ENCODE measurements at places on chromosomes 13 and 19. TPM values are rescaled to one million over a fixed set of nuclear protein-coding genes. Genes with fewer than 3 reads are reported as not detected.

Gene TMEM161A
- total RNA-seq = 6.2 TPM

Gene ZGLP1
- 1.6 TPM for total RNA-seq

Gene ATP12A
- under 0.01 TPM for total RNA-seq

Gene CD209
- total RNA-seq = 0.47 TPM

Gene COL4A2
- 56.8 TPM for total RNA-seq

Gene CGB2
- total RNA-seq = not detected

Gene EIF3K
- 149 TPM for total RNA-seq

Gene ZNF579
- total RNA-seq = 4.2 TPM

Gene PLIN5
- total RNA-seq = 2.0 TPM

Gene NLRP9
- not detected for total RNA-seq

Gene TGDS
- 7.0 TPM for total RNA-seq

Gene PALM
- total RNA-seq = 95.9 TPM

Gene SRRM5
- not detected for total RNA-seq

Gene TMEM147
- total RNA-seq = 37.4 TPM

Gene ALG11
- total RNA-seq = 32.0 TPM

Gene CRX
- not detected for total RNA-seq

Gene ELSPBP1
- total RNA-seq = not detected

Gene STARD13
- 12.3 TPM for total RNA-seq

Gene FUT1
- 0.47 TPM for total RNA-seq

Gene LILRA1
- 0.16 TPM for total RNA-seq

Gene VSTM1
- total RNA-seq = not detected

Gene NCLN
- 11.9 TPM for total RNA-seq

Gene CIRBP
- 598 TPM for total RNA-seq

Gene CYP2F1
- not detected for total RNA-seq

Gene CATSPERD
- not detected for total RNA-seq

Gene ATP8B3
- under 0.01 TPM for total RNA-seq

Gene UBA52
- 530 TPM for total RNA-seq
